ENCODE measurements at places on chromosomes 3 and 15. TPM values are rescaled to one million over a fixed set of nuclear protein-coding genes. Genes with fewer than 3 reads are reported as not detected.

- no peak for DNase-seq
- H3K4me1 ChIP-seq, result no peaks in the 10 kb centered on the region
- H3K27me3 ChIP-seq, result peaks cover 18% of the 10 kb centered on the region
- H3K4me3 ChIP-seq, result no peak overlapping the region
Observed at GRCh38 chr3:119570229-119570628, 9.1 kb upstream of the ADPRH start.

DNA sequence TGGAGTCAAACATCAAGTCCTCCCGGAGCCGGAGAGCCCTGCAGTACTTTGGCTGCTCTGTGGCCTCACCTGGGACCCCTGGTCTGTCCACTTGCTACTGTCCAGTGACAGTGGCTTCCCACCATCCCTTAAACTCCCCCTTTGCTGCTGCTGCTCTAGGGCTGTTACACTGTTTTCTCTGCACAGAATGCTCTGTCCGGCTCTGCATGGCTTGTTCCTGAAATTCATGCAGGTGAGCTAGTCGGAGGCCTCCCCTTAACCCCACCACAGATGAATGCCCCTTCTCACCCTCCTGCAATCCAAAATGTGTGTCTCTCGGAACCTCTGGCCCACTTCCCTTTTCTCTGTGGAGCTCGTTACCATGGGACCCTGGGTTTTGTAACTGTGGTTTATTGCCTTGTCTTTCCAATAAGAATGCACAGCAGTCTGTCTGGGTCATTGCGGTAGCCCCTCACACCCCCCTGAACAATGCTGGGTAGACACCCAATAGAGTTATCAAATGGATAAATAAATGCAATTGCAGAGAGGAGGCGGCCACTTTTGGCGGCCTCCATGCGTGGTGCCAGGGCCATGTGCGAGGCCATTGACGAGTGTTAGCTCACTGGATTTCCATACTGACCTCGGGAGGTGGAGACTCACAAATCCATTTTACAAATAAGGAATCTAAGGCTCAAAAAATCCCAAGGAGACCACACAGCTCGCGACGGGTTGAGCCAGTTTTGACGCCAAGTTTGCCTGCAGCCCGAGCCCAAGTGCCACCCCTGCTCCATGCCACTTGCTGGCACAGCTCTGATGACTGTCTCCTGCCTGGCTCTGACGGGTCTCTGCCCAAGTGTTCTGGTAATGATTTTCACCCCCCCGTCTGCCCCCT is 48.5 kb downstream of the RGMA start:
- H3K27ac ChIP-seq, result no peak overlapping the region
- H3K4me1 ChIP-seq, result peaks cover 6% of the 10 kb centered on the region
- no peaks in the 10 kb centered on the region for H3K36me3 ChIP-seq

DNA sequence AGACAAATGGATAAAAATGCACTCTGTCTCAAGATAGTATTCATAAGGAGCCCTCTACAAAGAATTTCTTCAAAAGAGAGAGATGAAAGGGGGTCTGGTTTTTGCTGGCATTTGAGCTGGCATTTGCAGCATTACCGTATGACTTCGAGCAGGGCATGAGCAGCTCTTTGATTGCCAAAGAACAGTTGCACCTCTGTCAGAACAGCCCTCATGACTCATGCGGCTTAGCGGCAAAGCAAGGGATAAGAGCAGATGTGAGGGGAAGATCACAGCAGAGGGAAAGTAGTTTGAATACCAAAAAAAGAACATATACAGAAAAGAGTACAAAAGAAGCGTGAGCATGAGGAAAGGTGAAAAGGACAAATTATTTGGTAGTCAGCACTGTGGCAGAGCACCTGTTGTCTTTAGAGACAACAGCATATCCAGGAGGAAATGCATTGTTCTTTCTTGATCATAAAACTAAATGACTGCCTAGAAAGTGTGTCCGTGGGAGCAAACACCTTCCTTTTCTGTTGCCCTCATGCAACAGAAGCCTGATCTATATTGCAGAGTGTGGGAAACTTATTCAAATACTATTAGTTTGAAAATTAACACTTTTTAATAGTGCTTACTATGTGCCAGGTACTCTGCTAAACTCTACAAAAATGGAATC is 80.5 kb upstream of the SLC24A5 start:
- H3K4me1 ChIP-seq, result no peaks in the 10 kb centered on the region
- no peak overlapping the region for H3K4me3 ChIP-seq
- H3K36me3 ChIP-seq, result no peaks in the 10 kb centered on the region
- no peak overlapping the region for H3K27ac ChIP-seq

DNA sequence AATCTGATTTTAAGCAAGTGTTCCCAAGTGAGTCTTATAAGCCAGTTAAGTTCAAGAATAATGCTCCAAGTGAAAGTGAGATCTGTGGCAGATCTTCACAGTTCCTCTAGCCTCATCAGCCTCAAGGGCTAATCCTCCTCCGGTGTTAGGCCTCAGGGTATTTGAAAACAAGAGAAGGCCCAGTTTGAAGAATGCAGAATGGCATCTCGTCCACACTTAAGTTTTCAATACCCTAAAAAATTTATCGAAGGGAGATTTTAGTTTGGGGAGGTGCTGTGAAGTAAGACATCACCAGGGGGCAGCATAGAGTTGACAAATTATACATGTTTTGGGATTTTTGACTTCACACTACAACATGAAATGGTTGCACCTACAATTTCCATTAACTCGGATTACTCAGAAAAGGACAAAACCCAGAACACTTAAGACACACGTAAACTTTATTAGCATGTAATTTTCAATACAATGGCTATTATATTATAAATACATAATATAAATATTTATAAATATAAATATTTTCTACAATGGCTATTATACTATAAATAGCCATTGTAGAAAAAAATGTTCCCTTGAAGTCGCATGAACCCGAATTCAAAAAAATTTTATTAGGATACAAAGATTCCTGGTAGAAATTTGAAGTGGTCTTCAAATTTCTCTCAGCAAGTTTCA is 2.3 kb upstream of the TMEM266 start:
- peaks cover 24% of the 10 kb centered on the region for H3K4me1 ChIP-seq
- no peak for DNase-seq
- no peak overlapping the region for H3K4me3 ChIP-seq
- H3K27ac ChIP-seq, result no peak overlapping the region

- H3K27ac ChIP-seq, result no peak overlapping the region
- no peak for DNase-seq
- peaks cover 16% of the 10 kb centered on the region for H3K36me3 ChIP-seq
- no peaks in the 10 kb centered on the region for H3K27me3 ChIP-seq
Observed at GRCh38 chr15:78007964-78008886, 69.3 kb downstream of the TBC1D2B start.

DNA sequence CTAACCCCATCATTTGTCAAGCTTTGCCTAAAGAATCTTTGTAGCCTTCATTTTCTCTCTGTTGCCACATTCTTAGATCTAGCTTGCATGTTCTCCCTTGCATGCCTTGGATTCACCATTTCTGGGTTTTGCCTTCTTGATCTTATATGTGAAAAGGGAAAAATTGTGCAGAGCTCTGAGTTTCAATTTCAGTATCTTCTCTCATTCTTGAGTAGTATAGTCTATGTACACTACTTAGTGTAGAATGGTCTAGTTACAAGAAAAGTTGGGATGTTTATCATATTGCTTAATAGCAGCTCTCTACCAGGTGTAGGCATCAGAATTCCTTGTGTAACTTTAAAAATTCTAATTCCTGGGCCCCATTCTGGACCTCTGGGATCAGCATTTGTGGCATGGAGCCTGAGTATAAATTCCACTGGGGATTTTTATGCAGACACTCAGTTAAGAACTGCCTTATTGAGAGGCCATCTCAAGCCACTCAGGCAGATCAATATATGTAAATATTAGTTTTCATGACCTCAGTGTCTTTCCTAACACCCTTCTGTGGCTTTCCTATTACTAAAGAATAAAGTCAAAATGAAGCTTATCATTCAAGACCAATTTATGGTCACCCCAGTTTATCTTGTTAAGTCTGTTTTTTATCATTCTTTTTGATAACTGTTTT is 23.4 kb downstream of the GTF2E1 start:
- H3K27me3 ChIP-seq, result no peaks in the 10 kb centered on the region
- H3K27ac ChIP-seq, result no peak overlapping the region
- H3K4me3 ChIP-seq, result no peak overlapping the region
- H3K4me1 ChIP-seq, result peaks cover 53% of the 10 kb centered on the region
- H3K36me3 ChIP-seq, result no peaks in the 10 kb centered on the region

- peaks cover 6% of the 10 kb centered on the region for H3K36me3 ChIP-seq
- H3K4me1 ChIP-seq, result peaks cover 14% of the 10 kb centered on the region
- H3K27me3 ChIP-seq, result no peaks in the 10 kb centered on the region
- no peak for DNase-seq
Observed at GRCh38 chr3:53190659-53191058, 29.6 kb downstream of the PRKCD start.

The CPLX3 gene
- total RNA-seq, result 1.7 TPM

DNA sequence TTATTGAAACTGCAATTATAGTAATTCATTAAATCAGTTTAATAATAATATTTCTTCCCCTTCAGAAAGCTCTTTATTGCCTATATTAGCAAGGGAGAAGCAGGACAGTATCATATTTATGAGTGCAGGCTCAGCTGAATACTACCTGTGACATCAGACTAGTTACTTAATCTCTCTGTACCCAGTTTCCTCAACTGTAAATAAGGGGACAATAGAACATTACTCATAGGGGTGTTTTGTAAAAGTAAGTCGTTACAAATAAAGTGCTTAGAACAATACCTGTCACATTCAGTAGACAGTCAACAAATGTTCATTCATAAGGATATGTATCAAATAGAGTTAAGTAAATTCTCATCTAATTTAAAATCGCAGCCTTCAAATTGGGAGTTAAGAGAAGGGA is 12.1 kb upstream of the VPS39 start:
- H3K27me3 ChIP-seq, result no peaks in the 10 kb centered on the region
- no peaks in the 10 kb centered on the region for H3K4me1 ChIP-seq
- H3K4me3 ChIP-seq, result no peak overlapping the region
- peaks cover 28% of the 10 kb centered on the region for H3K36me3 ChIP-seq
- no peak for DNase-seq
- H3K27ac ChIP-seq, result no peak overlapping the region

GRCh38 chr3:123660141-123660675 is 75.4 kb upstream of the HACD2 start:
- peaks cover 6% of the 10 kb centered on the region for H3K27me3 ChIP-seq
- H3K36me3 ChIP-seq, result no peaks in the 10 kb centered on the region
- H3K4me3 ChIP-seq, result no peak overlapping the region
- H3K4me1 ChIP-seq, result no peaks in the 10 kb centered on the region
- H3K27ac ChIP-seq, result no peak overlapping the region

GRCh38 chr3:45841420-45841756 is 531 bp downstream of the LZTFL1 start:
- no peak for DNase-seq
- H3K4me1 ChIP-seq, result peaks cover 14% of the 10 kb centered on the region
- peak overlapping the region; percentile 91 for H3K27ac ChIP-seq
- H3K27me3 ChIP-seq, result no peaks in the 10 kb centered on the region
- H3K36me3 ChIP-seq, result no peaks in the 10 kb centered on the region
- H3K4me3 ChIP-seq, result peak overlapping the region; percentile 95

DNA sequence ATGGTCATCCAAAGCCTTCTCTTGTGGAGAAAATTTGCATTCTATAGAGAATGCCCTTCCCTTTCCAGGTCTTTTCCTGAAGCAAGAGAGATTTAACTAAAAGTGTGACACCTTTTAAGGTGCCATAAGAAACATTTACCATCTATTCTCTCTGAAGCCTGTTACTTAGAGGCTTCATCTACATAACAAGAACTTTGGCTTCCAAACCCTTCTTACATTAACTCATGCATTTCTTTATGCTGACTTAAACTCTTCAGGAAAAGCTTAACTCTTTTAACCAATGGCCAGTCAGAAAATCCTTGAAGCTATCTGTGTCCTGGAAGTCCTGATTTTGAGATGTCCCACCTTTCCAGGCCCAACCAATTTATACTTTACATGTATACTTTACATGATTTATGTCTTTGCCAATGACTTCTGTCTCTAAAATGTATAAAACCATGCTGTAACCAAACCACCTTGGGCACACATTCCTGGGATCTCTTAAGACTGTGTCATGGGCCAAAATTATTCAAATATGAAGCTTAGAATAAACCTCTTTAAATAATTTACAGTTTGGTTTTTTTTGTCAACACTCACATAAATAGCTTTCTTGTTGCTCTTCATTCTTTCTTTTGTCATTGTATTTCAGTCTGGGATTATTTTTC is 472.6 kb upstream of the NECTIN3 start:
- H3K4me3 ChIP-seq, result no peak overlapping the region
- no peaks in the 10 kb centered on the region for H3K4me1 ChIP-seq
- DNase-seq, result no peak
- peaks cover 4% of the 10 kb centered on the region for H3K36me3 ChIP-seq
- H3K27me3 ChIP-seq, result no peaks in the 10 kb centered on the region
- H3K27ac ChIP-seq, result no peak overlapping the region

All from natural killer cell treated with Interleukin-12 subunit alpha and Interleukin-12 subunit beta and Interleukin-15 and Interleukin-18, amount 100 ng/mL, for 72 hours (primary cell).